MM.1S (cell line): ENCODE measurements at places on chromosomes 16 and 17.

- no peak for DNase-seq
Observed at GRCh38 chr16:30874244-30874820, 19.5 kb downstream of the BCL7C start.

DNA sequence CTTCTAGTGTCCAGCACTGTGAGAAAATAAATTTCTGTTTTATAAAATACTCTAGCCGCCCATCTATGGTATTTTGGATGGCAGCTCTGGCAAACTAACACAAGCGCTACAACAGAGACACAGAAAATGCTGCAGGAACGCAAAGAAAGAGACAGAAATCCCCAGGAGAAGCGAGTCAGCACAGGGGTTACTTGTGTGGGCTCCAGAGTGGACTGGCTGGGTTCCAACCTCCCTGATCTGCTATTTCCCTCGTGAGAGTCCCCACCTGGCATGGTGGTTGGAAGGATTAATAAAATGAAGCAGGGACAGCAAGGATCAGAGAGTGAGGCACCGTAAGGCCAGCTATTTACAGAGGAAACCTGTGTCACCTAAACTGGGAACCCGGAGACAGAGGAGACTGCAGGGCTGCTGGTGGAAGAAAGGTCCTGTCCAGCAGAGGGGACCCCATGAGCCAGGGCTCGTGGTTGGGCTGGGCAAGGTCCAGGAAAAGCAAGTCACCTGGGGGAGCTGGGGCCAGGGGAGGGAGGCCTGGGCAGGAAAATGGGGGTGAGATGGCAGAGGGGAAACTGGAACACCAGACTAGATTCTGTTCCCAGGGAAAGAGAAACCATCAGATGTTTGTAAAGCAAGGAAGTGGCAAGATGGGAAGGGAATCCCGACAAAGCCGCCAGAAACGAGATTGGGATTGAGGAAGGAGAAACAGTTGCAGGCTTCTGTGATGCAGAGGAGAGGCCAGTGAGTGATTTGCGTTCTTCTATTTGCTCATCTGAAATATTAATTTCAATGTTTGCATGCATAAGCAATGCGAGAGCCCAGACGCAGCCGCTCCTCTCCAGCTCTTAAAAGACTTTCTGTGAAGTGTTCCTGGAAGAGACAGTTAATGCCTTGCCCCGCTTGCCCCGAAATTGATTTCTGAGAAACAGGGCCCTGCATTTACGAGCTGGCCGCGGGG, 63.0 kb upstream of the TEKT3 start:
- DNase-seq, result no peak

DNA sequence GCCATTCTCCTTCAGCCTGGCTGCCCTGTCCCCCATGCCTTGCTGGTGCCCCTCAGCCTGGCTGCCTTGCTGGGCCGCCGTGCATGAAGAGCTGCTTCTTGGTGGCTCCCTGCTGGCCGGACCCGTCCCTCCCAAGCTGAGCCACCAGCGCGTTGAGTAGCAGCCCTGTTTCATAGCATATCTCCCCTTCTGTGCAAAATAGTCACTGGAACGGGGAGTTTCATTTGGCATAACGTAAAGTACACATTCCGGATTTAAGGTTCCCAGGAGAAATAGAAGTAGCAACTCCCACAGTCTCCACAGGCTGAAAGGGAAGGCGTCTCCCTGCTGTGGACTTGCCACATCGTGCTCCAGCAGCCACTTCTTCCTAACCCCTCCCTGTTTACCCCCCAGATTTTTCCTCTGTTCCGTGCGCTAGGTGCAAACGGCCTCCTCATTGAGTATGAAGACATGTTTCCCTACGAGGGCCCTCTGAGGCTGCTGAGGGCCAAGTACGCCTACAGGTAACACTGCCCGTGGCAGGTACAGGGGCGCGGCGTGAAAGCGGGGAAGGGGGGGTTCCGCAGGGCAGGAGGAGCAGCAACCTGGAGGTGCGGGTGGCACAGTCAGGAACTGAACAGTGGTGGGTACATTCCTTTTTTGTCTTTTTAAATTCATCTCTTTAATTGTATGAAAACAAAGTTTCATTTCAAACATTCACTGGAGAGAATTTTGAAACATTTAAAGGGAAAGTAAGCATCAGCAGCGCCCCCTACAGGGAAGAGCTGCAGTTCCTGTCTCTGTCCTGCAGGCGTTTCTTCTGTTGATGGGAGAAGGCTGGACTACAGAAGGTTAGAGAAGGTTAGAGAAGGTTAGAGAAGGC, 5.8 kb upstream of the OGFOD3 start:
- peak; percentile 56 for DNase-seq

- no peak for DNase-seq
Observed at GRCh38 chr16:48358419-48358818, 26.8 kb downstream of the SIAH1 start.

DNA sequence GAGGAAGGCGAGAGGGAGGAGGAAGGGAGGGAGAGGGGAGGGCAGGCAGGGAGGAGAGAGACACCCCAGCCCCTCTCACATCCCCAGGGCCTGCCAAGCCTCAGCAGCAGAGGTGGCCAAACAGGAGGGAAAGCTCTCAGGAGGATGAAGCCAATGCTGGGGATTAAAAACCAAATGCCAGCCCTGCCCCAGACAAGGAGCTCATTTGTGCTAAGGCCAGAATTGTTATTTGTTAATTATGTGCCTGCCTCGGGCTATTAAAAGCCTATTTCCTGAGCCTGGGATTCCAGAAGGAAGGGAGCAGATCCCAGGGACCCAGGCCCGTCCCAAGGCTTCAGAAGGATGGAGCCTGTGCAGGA, 27.9 kb upstream of the GINS2 start:
- DNase-seq, result no peak

DNA sequence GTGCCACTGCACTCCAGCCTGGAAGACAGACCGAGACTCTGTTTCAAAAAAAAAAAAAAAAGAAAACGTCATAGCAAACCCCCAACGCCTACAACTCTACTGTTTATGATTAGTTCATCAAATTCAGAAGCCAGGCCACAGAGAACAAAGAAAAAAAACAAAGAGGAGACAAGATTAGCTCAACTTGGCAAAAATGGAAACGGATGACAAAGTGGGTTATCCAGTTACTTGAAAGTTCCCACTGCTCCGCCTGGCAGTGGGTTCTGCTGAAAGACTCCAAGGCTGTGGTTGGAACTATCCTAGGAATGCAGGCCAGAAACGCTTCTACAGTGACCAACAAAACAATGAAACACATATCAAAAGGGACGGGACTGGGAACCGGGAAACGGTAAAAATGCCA, 53.1 kb downstream of the MRM3 start:
- DNase-seq, result no peak

DNA sequence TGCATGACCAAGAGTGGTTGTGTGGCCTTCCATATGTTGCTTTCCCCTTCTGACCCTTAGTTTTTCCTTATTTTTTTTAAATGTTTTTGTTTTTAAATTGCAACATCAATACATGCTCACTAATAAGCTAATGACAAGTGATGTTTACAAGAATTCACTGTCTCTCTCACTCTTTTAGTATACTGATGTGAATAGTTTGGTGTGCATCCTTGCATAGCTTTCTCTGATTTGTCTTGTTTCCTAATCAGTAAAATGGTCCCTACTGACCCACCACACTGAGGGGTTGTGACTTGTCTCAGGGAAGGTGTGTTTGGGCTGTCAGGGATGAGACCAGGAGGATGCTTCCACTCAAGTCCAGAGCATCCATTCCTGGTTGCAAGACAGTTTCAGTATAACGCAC, 26.0 kb downstream of the CIITA start:
- no peak for DNase-seq

DNA sequence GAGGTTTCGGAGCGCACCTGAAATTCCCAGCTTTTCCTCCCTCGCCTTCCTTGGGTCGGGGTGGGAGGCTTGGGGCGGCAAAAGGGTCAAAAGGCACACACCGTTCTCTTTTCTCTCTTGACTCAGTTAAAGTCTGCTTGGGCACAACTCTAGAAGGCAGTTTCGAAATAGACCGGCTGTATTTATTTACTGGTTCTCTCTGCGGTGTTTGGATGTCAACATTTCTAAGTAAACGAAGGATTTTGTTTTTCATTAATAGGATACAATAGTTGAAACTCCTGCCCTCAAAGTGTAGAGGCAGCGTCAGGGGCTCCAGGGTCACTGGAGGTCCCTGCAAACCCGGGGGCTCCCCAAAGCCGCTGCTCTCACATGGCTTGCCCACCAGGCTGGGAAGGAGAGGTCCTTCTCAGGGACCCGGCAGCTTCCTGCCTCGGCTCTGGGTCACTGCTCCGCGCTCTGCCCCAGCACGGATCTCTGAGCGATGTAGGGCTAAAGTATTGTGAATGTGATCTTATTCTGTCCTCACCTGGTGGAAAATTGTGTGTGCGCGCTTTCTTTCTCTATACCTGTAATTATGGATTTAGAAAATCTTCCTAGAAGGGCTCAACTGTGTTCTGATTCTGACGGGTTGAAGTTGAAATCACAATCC, 952 bp downstream of the BMERB1 start:
- DNase-seq, result no peak
